ENCODE measurements at places on chromosomes 11 and 22.

DNA sequence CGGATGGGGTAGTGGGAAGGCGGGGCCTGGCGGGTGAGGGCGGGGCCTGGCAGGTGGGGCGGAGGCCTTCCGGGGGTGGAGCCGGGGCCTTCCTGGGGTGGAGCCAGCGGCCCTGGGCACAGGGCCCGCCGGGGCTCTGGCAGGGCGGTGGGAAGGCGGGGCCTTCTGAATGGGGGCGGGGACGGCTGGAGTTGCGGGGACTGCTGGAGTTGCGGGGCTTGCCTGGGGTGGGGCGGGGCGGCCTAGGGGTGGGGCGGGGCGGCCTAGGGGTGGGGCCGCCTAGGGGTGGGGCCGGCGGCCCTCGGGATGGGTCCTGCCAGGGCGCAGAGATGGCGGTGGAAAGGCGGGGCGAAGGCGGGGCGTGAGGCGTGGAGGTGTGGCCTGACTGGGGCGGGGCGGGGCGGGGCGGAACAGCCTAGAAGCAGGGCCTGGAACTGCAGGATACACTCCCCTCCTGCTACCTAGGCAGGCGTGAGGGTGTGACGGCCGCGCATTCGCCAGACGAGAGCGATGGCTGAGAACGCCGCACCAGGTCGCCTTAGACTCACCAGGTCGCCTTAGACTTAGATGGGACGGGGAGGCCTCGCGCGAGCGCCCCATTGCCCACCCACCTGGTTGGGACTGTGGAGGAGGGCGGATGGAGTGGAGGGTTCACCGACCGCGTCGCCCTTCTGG, 19.3 kb downstream of the RRP7A start:
- DNase-seq = no peak

GRCh38 chr11:61083601-61084147, 18.6 kb upstream of the CD5 start:
- DNase-seq = no peak

DNA sequence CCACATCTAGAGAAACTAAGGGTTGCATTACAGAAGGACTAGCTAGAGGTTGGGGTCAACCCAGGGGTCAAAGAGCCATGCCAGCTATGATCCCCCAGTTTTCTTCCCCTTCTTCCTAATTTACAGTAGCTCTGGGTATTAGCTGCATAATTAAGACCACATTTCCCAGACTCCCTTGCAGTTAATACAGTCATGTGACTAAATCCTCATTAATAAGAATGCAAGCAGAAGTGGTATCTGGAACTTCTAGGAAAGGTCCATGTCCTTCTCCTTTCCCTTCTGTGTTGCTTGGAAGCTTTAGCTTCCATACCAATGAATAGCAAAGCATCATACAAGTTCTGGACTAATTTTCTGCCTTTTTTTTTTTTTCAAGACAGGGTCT, 19.1 kb upstream of the LMO2 start:
- DNase-seq = no peak

GRCh38 chr11:108897071-108897481, 232.2 kb downstream of the DDX10 start:
- DNase-seq = no peak

- DNase-seq = peak; percentile 29
Observed at GRCh38 chr11:116179401-116179800, 593.4 kb downstream of the BUD13 start.

DNA sequence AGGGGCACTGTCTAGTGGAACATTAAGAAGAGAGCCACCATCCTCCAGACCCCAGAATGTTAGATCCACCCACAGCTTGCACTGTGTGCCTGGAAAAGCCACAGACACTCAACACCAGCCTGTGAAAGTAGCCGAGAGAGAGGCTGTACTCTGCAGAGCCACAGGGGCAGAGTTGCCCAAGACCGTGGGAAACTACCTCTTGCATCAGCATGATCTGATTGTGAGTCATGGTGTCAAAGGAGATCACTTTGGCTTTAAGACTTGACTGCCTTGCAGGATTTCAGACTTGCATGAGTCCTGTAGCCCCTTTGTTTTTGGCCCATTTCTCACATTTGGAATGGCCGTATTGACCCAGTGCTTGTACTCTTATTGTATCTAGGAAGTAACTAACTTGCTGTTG, 115.9 kb upstream of the CCDC179 start:
- DNase-seq = no peak

DNA sequence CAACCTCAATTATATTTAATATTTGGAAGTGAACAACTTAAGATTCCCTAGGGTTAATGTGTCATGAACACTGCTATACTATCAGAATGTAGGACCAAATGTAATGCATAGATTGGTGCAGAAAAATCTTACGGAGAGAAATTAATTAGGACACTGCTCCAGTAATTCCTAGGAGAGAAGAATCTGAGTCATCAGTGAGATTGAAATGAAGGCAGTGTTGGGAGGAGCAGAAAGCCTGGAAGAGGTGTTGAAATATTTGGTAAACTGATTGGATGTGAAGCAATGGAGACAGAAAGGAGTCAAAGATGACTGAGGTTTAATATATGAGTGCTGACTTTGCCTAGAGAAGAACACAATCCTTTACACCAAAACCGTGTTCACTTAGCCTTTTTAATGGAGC, 836.0 kb downstream of the FAM181B start:
- no peak for DNase-seq

DNA sequence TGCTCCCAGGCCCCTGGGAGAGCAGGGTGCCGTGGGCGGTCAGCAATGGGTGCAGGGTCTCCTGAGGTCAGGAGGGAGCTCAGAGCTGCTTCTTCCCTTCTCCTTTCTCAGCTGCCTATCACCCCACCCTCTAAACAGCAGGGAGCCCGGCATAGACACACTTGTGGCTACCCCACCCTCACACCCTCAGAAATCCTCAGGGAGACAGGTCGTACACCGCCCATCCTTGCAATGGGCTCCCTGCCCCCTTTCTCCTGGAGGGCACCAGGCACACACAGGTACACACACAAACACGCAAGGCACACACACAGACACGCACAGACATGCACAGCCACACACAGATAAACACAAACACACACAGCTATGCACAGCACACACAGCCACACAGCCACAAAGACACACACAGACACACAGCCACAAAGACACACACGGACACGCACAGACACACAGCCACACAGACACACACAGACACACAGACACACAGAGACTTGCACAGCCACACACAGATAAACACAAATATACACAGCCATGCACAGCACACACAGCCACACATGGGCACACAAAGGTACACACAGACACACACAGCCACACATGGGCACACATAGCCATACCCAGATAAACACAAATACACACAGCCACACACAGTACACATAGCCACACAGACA, 44.9 kb upstream of the TH start:
- DNase-seq = no peak

DNA sequence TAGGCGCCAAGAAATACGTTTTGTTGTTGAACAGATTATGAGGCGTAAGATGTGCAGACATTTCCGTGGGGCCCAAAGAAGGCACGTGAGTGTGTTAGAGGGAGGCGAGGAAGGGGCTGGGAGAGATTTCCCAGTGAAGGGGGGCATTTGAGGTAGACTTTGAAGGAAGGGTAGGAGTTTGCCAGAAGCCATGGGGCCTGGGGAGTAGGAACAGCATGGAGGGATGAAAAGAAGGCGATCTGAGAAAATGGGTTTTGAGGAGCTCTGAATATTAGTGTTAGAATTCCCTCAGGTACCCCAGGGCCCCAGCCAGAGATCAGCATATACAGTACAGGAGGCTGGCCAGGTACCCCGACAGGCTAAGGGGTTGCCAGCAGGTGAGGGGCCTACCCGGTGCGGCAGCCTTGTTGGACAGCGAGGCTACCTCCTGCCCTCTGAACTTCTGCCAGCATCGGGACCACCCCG, 414 bp upstream of the MIEF1 start:
- no peak for DNase-seq

DNA sequence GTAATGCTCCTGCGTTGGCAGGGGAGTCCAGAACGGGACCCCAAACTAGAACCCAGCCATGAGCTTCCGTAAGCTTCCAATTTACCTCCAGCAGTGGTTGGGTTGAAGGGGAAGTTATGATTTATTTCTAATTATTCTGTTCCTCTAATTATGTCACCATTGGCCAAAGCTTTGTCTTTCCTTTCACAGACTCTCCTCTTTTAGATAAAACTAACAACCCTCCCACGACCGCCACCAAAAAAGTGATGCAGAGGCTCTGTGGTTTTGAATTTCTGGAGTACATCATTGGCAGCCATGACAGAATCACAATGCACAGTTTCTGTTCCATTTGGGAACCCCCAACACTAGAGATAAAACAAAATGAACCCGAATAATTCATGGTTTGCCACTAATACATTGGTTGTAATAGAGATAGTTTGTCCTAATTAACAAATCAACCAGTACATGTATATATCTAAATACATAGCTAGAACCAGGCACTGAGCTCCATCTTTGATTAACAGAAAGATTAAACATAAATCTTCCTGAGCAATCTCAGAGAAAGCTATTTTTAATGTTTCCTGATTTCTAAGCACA, 64.3 kb downstream of the ETS1 start:
- DNase-seq = no peak

- no peak for DNase-seq
Observed at GRCh38 chr11:117011541-117011898, 86.7 kb downstream of the SIK3 start.

DNA sequence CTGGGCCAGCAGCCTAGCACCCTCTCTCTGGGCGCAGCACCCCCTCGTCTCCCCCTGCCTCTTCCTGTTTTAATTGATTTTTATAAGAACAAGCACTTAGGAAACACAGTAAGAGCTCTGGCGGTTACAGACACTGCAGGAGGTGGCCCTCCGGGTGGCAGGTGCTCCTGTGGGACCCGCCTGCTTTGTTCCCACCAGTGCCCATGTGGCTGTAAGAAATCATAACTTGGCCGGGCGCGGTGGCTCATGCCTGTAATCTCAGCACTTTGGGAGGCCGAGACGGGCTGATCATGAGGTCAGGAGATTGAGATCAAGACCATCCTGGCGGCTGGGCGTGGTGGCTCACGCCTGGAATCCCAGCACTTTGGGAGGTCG, 18.4 kb downstream of the TSPAN4 start:
- no peak for DNase-seq

DNA sequence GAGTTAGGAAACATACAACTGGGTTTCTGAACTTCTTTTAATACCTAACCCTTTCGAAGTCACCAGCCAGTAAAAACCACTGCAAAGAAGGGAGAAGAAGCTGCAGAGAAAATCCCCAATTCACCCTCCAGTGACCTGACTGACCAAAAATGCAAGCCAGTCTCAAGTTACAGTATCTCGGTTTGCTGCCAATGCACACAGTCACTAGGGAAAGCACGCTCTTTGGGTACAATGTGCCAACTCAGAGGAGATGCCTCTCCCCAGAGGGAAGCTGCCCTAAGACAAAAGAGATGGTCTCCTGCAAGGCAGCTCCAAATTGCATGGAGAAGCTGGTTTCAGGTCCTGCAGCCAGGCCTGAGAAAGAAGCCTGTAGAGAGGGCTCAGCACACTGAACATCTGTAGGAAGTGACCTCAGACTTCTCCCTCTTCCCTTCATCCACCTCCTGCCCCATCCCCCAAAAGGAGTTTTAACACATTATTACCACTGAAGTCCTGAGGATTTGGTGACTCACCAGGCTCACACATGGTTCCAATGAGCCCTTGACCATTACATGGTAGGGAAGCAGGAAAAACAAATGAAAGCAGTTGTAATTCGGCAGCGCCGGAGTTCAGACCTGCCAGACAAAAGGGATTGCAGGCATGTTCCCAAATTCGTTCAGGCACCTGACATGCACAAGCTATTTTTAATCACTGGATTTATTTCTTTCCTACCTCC, 90.1 kb downstream of the ETS1 start:
- DNase-seq = no peak

DNA sequence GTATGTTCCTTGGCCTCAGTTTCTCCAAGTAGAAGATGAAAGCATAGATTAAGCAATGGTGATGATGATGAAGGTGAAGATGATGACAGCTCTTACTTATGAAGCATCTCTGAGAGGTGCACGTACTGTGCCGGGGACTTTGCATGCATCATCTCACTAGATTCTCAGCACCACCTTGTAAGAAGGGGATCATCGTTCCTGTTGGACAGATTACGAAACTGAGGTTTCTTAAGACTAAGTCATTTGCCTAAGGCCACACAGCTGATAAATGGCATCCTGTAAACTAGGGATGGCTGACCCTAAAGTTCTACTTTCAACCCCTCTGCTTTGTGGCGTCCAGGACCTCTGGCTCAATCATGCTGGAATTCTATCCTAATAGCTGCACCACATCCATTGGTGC, 8.7 kb downstream of the MS4A15 start:
- no peak for DNase-seq

- DNase-seq = no peak
Observed at GRCh38 chr11:973237-973636, 47.6 kb downstream of the AP2A2 start.

GRCh38 chr22:44901301-44901700, 108.5 kb downstream of the PHF21B start:
- DNase-seq = no peak

- DNase-seq = no peak
Observed at GRCh38 chr11:65446446-65447277, 24.1 kb downstream of the NEAT1 start.

DNA sequence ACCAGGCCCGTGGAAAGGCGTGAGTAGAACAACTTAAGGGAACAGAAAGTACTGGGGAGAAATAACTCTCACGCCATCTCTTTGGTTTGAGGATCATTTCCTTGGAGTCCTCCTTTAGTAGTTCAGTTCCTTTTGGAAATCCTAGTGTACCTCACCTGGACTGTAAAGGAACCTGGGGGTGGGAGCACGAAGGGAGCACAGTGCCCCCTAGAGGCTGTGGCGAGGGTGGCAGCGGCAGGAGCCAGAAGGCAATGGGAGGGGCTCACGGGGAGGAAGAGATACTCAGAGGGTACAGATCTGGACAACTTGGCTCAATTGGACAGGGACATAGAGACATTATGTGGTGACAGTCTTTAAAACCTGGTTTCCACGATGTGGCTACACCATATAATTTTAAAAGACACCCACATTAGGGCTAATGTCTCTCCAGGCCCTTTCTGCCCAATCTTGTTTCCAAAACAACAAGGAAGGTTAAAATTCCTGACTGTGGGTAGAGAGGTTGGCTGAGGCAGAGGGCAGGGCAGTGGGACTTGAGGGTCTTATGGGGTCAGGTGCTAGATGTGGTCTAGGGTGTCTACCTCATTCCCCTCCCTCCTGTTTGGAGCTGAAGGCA, 87.0 kb downstream of the CSNK2A3 start:
- peak; percentile 70 for DNase-seq

Measured in WERI-Rb-1 (cell line).